ENCODE measurements at places on chromosomes 2 and 18.

GRCh38 chr2:15560140-15560987 is 770 bp downstream of the NBAS start:
- no peak for DNase-seq

DNA sequence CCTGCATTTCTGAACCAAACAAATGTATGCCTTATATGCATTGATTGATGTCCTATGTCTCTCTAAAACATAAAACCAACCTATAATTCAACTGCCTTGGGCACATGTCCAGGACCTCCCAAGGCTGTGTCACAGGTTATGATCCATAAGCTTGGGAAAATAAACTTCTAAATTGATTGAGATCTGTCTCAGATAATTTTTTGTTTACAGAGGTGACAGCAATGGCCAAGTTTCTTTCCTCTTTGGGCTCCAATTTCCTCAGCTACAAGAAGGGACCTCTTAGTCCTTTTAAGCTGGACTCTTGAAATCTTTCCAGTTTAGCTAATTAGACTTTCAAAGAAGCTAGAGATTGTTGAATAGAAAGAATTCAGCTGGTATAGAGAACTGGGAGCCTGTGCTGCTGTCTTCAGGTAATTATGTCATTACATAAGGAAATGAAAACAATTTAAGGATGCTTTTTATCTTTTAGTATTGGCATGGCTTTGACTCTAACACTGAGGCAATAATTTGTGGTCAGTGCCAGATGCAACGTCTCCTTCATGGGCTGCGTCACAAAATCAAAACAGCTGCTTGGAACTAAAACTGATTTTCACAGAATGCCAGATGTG is 412.1 kb upstream of the TRIB2 start:
- no peak for DNase-seq

GRCh38 chr2:59732871-59733566 is 820.4 kb downstream of the BCL11A start:
- no peak for DNase-seq

DNA sequence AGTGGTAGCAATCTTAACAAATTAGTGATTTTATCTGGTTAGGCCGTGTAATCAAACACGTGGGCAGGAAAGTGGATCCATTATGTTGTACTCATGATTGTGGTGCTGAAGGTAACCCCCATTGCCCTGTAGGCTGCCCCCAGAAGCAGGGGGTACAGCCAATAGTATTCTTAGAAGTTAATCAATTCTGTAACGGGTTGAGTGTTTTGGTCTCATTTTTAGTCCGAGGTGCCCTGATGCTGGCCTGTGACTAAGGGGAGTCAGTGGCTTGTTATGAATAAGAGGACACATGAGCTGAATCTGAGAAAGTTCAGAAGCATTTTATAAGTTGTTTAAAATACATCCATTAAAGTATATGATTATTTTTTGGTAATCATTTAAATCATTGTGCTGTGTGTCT is 8.6 kb downstream of the EPAS1 start:
- no peak for DNase-seq

- no peak for DNase-seq
Observed at GRCh38 chr2:70356941-70357683, 55.2 kb upstream of the FAM136A start.

DNA sequence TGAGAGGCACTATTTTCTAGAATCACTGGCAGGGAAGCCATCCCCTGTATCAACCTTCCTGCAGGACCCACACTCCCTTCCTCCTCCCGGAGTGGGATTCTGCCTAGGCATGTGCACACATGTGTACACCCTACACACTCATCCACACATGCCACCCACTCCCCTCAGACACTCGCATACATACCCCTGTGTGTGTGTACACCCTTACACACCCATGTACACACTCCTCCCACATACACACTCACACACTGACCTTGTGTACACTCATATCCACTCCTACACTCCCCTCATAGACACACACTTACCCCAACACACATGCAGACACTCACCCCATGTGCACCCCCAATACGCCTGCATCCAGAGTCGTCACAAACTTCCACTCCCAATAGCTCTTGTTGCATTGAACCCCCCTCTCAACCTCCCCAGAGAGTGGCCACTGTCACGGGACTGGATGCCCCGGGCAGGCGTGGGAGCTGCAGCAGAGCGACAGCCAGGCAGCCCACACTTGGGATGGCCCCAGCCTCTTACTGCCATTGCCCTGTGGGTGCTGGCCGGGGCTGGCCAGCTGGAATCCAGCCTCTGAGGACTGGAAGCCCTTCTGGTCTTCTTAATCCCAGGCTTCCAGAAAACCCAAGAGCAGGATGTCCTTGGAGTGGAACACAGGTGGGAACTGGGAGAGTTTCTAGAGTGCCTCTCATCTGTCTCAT is 251.0 kb downstream of the LOXHD1 start:
- DNase-seq = no peak
